Mesenchymal stem cell (in vitro differentiated cells and primary cell): ENCODE measurements at places on chromosomes 2 and 18.

GRCh38 chr18:34818064-34818463, 108.0 kb downstream of the DTNA start:
- DNase-seq, result no peak

- peak; percentile 82 for DNase-seq
Measured at GRCh38 chr2:99850084-99850710, 292.2 kb downstream of the AFF3 start.

GRCh38 chr2:161943011-161943410, 131.0 kb downstream of the DPP4 start:
- DNase-seq, result no peak

GRCh38 chr2:185137700-185138099, 539.4 kb downstream of the ZNF804A start:
- no peak for DNase-seq

DNA sequence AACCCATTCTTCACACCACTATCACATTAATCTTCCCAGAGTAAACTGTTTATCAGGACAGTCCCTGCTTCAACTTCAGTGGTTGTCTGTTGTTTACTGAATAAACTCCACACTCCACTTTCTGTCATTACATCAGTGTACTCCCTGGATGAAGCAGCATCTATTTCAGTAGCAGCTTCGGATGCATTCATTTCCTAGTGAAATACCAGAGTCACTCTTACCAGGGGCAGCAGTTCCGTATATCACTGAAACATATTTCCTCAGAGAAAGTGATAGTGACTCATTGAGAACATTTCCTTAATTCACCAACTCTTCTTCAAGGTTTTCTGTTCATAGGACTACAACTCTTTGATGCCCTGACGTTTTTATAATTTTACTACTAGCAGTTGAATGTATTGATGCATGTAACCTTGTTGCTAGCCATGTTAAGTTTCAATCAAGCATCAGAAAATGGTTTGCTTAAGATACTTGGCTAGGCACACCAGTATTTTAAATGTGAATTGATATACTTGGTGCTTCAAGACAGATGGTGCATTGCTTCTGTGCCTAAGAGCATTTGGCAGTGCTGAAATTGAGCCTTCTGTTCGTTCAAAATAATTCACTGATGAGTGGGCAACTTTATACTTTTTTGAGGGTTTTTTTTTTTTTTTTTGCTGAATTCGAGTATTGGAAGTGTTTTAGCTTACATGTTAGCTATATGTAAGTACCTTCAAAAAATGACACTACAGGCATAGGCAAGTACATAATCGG, 92.3 kb downstream of the UBE2E3 start:
- DNase-seq, result peak; percentile 89

- DNase-seq, result no peak
Measured at GRCh38 chr2:47774567-47774966, 8.4 kb upstream of the MSH6 start.

GRCh38 chr2:235619544-235619943, 125.7 kb downstream of the AGAP1 start:
- DNase-seq, result no peak

DNA sequence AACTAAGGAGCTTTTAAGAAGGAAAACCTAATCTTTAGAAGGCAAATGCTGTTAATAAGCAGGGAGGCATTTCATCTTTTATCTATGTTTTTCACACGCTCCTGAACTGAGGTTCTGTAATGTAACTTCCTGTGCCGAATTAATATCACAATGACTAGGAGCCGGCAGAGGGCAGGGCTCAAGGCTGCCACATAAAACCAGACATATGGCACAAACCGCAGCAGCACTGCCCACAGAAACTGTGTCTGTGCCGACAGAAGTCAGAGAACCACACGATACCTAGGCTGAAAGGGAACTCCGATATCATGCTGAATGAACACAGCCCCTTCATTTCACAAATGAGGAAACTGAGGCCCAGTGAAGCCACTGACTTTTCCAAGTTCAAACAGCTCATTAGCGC, 112.1 kb downstream of the EIPR1 start:
- no peak for DNase-seq

DNA sequence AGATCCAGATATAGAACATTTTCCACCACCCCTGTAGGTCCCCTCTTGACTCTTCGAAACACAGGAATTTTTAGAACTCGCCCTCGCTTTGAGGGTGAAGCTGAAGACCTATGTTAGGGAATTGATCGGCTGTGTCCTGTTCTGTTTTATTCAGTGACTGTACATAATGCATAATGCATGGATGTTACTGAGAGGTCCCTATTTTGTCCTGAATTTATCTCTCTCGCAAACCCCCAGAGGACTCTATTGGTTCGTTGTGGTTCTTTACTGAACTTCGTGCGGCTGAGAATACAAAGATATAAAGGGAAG, 431 bp upstream of the EIF5B start:
- no peak for DNase-seq

DNA sequence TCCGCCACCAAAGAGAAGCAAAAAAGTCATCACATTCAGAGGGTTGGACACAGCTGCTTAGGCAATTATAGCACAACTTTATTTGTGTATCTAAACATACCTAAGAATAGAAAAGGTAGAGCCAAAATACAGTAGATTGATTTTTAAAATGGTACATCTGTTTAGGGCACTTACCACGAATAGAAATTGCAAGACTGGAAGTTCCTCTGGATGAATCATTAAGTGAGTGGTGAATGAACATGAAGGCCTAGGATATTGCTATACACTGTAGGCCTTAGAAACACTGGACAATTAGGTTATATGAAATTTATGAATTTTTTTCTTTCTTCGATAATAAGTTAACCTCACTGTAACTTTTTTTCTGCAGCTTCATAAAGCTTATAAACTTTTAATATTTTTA, 687.0 kb downstream of the BCL11A start:
- DNase-seq, result no peak

DNA sequence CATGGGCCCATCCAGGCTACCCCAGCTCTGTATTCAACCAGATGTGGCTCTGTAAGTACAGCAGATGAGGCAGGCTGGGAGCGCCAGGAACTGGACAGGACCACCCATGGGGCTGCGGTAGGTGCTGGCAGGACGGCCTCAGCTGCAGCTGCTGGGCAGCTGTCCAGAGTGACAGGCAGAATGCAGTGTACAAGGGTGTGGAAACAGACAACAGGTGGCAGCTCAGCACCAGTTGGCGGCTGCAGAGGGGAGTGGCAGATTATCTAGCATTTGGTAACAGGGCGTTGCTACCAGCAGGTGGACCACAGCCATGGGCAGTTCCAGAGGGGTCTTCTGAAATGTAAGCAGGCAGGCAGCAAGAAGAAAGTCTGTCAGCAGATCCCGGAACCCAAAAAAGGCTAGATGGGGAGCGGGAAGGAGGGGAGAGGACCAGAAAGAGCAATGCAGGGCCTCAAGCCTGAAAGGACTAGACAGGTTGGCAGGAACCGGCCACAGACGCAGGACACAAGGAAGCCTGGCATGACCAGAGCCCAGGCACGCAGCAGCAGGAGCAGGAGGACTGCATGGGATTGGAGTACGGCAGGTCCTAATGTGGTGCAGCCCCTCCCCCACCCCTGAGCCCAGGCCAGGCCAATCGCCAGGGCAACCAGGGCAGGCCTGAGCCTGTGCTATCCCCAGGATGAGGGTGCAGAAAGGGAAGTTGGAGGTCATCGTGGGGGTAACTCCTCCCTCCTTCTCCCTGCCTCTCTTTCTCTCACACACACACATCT, 24.7 kb downstream of the PKDCC start:
- DNase-seq, result no peak

DNA sequence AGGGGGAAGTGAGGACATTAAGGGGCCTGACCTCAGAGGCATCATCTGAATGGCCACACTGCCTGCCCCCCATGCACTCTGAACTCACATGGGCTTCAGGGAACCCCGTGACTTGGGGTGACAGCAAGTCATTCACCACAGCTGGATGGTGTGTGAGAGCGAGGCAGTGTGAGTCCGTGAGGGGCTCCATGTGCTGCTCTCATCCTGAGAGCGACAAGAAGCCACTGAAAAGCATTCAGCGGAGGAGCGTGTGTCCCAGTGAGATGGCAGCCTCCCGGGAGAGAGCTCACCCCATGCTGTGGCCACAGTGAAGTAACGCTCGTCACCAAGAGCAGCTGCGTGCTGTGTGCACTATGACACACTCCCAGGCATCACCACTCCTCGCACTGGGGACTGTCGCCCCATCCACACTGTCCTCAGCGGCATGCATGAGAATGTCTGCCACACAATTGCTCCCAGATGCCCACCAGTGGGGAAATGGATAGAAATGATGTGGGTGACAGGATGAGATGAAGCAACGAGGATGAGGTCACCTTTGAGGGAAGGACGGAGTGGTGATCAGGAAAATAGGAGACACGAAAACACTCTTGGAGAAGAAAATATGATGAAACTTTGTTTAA, 213.0 kb upstream of the RAB6C start:
- no peak for DNase-seq

DNA sequence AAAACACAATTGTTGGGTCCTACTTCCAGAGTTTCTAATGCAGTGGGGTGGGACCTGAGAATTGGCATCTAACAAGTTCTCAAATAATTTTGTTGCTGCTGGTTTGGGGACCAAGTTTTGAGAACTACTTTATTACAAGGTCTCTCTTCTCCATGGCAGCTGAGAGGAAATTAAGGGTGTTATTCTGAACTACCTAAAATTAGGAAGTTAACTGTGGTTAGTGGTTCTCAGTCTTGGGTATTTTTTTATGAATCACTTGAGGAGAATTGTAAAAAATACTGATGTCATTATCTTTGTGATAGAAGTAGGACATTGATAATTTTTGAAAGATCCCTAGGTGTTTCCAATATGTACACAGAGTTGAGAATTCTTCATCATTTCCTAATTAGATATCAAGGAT, 210.2 kb downstream of the MC4R start:
- no peak for DNase-seq

- no peak for DNase-seq
Measured at GRCh38 chr2:10876394-10876793, 35.3 kb upstream of the KCNF1 start.

DNA sequence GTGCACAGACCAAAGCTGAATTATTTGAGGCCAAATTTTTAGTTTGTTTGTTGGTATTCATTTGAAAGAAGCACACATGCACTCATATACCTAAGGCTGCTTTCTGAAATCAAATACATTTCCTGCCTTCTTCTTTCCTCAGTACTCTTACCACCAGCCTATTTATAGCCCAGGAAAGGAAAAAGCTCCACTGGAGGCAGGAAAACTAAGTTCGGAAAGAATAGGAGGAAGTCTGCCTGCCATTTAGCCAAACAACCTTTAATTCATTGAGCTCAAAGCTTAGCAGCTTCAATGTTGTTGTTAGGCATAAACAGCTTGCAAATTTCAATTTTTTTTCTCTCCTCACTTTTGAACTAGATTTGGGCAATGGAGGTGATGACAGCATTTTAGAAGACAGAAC, 40.4 kb upstream of the RASGRP3 start:
- DNase-seq, result peak; percentile 56

GRCh38 chr18:56568986-56569385, 69.4 kb downstream of the TXNL1 start:
- no peak for DNase-seq

- peak; percentile 81 for DNase-seq
Measured at GRCh38 chr2:201909348-201909747, 103.0 kb downstream of the CDK15 start.

DNA sequence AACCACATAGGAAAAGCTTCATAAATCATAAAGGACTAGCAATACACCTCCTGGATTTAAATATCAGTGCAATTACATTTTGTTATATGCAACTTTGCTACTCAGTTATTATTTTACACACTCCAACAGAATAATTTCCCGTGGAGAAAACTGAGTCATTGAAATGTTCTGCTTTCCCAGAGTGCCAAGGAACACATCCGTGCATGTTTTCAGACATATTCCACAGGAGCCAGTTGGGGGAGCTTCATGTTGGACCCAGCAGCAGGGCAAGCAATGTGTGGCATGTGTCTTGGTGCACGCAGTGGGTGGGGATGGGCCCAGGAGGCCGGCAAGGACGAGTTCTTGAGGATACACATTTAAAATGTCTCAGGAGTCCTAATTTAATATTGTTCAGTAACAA, 14.4 kb upstream of the SMIM21 start:
- no peak for DNase-seq

- DNase-seq, result no peak
Measured at GRCh38 chr18:47771922-47772321, 158.5 kb downstream of the SMAD2 start.

GRCh38 chr2:215332872-215333595, 21.2 kb downstream of the ATIC start:
- no peak for DNase-seq

GRCh38 chr2:237012577-237013267, 73.0 kb upstream of the COPS8 start:
- peak; percentile 58 for DNase-seq

GRCh38 chr18:54852780-54853675, 24.8 kb downstream of the RAB27B start:
- DNase-seq, result peak; percentile 40

DNA sequence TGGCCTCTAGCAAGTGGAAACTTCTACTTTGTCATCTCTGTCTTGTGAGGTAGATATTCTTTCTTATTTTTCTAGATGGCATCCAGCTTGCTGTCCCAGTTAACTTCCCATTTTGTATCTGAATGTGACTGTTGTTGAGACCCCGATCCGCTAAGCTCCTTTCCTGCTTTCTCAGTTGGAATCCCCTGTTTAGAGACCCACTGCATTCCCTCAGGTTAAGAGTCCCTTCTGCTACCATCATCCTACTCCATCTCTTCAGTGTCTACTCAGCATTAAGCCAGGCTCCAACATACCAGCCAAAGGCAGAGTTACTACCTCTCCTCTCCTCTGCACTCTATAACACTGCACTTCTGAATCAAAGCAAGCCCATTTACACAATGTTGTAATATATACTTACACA, 1300.4 kb upstream of the CHAC2 start:
- no peak for DNase-seq

DNA sequence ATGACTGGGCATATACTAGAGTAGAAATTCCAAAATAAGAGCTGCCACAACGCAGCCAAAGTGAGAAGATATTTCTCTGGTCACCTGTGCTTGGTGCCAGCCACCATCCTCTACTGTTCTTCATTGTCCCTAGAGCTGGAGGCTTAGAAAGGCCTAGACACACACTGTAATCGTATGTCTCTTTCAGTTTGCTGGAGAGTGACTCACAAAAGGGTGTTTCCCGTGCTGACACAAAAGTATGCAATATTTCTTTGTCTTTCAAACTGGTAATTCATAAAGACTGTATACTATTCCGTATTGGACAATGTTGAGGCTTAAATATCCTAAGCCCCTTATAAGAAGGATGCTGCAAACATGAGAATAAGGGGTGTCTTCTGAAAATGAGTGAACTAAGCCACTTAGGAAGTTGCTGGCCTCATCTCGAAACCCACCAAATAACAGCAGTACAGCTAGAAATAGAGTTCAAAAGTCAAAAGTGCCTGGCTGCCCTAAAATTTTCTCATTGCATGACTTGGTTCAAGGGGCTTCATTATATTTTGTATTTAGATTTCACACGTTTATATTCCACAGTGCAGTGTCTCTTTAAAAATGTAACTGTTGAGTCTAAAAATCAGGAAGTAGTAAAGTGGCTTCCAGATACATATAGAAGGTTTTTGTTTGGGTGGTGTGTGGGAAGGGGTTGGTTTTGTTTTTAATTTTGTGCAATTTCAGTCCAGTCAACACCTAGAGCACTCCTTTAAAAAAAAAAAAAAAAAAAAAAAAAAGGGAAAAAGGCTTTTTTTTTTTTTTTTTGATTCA, 601.1 kb downstream of the ARHGAP15 start:
- peak; percentile 46 for DNase-seq
